DND-41 (cell line): ENCODE measurements at places on chromosomes 11 and 22.

DNA sequence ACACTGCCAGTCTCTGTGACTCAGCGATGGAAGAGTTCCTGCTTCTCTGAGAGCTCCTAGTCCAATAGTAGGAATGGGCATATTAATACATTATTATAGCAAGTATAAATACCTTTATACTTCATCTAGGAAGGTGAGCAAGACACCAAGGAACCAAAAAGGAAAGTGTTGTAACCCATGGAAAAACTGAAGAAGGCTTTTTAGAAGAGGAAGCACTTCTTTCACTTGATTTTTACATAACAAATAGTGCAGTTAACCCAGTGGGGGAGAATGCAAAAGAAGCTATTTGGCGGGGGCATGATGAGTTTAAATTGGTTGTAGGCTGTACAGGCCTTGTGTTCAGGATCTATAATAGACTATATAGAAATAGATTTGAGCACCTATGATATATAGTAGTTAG lies 31.2 kb upstream of the C11orf87 start:
- no peak for DNase-seq

DNA sequence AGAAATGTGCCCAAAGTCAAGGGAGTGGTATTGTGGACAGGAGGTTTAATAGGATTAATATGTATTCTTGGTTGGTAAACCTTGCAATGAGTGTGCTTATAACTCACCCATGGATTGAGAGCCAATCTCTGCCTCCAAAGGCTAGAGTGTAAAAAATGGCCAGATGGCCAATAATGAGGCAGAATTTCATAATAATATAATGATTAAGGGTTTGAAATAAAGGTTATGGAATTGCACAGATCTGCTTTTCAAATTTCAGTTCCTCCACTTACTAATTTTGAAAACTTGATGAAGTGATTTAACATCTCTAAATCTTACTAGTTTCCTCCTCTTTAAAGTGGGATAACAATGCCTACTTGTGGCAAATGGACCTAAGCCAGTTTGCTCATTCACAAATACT lies 94.8 kb downstream of the BDNF start:
- no peak for DNase-seq

DNA sequence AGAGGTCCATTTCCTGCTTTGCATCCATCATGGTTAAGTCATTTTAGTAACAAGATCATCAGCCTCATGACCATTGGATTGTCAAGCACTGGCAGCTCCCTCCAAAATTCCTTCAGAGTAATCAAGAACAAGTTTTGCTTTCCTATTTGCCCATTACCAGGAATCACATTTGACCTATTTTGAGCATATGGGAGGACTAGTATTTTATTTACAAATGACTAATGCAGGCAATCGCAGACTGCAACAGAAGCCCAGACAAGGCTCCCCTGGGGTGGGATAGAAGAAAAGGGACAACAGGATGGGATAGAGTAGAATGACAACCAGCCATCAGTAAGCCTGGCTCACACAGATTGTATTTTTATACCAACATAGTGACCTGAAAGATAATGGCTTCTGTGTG lies 9.1 kb downstream of the MMP10 start:
- no peak for DNase-seq

DNA sequence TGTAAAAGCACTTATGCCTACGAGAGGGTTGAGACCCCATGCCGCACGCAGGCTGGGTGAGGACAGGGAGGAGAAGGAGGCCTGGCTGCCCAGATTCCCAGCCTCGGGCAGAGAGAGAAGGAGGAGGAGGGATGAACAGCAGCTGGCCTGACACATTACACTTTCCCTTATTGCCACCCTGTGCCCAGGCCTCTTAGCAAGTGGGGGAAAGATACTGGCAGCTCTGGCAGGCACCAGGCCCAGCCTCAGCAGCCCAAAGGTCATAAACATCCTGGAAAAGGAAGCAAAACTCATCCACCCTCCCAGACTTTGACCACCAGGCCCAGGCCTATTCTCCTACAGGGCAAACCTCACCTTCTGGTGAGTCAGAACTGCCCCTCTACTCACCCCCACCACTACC lies 4.7 kb downstream of the PLAAT3 start:
- DNase-seq: no peak

- peak; percentile 74 for DNase-seq
Observed at GRCh38 chr22:22710719-22711531, 66.5 kb downstream of the GGTLC2 start.

GRCh38 chr11:9617940-9618339 lies 44.5 kb downstream of the WEE1 start:
- DNase-seq: no peak

- DNase-seq: no peak
Observed at GRCh38 chr11:108975641-108976071, 310.8 kb downstream of the DDX10 start.

DNA sequence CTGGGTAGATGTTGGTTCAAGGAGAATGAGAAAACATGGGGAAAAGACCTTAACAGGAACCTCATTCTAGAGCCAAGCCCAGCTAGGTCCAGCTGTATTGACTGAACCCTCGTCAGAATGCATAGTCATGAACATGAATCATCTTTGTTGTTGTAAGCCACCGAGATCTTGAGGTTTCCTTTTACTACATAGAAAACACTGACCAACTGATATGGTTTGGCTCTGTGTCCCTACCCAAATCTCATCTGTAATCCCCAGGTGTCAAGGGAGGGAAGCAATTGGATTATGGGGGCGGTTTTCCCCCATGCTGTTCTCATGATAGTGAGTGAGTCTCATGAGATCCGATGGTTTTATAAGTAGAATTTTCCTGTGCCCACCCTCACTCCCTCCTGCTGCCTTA lies 19.4 kb upstream of the PHOX2A start:
- DNase-seq: no peak

DNA sequence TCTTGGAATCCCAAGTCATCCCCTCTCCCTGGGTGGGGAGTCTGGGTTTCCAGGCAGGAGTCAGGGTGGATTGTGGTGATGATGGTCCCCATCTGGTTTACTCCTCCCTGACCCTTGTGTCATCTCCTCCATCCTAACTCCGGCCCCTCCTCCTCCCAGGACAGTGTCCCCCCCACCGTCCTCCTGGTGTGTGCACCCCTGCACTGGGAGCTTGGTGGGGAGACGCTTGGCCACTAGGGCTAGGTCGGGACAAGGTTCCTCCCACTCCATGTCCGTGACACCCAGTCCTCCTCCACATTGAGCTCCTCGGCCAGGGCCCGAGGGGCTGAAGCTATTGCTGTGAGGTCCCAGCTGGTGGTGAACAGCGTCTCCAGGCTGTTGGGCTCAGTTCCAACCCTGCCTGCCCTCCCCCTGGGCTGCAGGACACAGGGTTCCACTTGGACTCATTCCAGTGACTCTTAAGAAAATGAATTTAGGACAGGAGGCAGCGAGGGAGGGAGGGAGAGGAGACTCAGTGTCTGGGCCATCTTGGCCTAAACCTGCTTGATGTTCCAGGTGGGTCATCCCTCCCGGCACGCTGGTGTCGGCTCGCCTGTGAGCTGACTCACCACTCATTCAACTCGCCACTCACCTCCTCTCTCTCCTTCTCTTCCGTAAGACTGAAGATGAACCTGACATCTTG lies 433.2 kb downstream of the TBC1D22A start:
- DNase-seq: no peak

DNA sequence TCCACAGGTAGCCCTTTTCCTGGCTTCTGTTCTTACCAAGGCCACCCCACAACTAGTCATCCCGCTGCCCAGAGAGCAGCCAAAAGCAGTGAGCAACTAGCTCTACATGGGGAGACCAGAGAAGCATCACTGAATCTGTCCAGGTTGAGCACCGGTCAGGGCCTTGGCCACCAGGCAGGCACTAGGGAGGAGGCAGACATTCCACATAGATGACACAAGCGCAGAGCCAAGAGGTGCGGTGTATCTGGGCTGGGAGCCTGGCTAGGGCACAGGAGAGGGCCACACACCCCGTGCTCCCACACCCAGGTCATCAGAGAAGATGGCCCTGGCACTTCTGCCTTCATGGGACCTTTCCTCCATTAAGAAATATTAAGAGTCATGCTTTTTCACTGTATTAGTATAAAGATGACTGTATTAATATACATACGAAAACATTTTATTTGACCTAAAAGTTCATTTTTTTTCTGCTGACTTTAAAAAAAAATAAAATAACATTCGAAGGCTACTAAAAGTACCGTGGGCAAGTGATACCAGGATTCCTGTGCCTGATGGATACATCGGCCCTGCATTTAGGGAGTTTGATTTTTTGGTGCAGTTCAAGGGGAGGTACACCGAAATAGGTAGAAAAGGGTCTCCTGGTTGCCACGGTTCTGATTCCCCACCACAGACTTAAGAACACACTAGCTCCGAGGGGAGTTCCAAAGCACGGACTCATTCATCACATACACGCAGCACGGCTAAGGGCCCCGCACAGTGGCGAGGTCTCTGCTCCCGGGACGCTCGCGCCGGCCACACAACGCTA lies 1.2 kb downstream of the DGCR2 start:
- DNase-seq: no peak

GRCh38 chr11:64810891-64811272 lies 531 bp upstream of the MEN1 start:
- no peak for DNase-seq

GRCh38 chr11:77589181-77589520 lies 602 bp upstream of the AQP11 start:
- no peak for DNase-seq

- DNase-seq: no peak
Observed at GRCh38 chr11:92111287-92111686, 113.3 kb upstream of the FAT3 start.

DNA sequence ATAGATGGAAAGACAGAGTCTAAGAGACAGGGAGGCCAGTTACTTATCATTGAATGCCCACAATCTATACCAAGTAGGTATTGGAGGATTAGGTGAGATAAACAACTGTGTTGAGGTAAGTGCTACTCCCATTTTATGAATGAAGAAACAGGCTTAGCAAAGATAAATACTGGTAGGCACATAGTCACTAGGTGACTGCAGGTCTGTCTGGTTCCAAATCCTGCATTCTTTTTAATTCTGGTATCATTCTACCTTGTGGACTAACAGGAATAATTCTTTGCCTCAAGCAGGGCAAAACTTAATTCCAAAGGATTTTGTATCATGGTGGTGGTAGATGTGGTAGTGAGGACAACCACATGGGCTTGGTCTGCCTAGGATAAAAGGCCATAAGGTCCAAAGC lies 28.4 kb downstream of the RNF169 start:
- no peak for DNase-seq

GRCh38 chr11:102592634-102593581 lies 32.2 kb downstream of the MMP20 start:
- no peak for DNase-seq

- DNase-seq: no peak
Observed at GRCh38 chr11:125312391-125312790, 147.8 kb downstream of the PKNOX2 start.

- peak; percentile 14 for DNase-seq
Observed at GRCh38 chr22:46393873-46394272, 58.4 kb downstream of the TRMU start.

DNA sequence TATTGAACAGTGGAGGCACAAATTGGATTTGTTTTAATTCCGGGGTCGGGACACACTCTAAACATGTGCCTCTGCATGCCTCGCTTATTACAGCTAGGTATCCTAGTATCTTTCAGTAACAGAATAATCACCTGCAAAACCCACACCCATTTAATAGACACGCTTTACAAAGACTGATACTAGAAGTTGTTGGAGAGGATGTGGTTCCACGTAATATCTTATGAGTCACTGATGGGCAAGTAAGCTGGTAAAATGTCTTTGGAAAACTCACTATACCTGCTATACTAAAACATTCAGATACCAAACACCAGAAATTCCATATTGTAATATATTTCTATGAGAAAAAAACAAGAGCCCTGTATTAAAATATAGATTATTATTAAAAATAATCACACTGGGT lies 84.0 kb downstream of the GGTLC2 start:
- no peak for DNase-seq

DNA sequence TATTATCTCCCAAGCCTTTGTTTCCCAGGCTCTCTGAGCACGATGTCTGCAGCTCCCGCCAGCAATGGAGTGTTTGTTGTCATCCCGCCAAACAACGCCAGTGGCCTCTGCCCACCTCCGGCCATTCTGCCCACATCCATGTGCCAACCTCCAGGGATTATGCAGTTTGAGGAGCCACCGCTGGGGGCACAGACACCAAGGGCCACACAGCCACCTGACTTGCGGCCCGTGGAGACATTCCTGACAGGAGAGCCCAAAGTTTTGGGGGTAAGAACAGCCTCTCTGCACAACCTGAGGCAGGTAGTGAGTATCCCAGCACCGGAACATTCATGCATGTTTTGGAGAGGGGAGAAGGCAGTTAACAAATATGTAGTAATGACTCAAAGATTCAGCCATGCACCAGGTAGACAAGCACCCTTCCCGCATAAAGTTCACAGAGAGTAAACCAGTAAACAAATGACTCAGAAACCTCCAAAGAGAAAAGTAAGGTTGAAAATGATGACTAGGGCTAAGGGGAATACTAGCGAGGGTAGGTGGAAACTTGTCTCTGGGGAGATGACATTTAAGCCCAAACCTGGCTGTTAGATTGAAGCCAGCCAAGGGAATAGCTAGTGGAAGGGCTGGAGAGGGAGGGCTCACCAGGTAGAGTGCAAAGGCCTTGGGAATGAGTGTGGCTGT lies 7.2 kb downstream of the MS4A15 start:
- DNase-seq: no peak

DNA sequence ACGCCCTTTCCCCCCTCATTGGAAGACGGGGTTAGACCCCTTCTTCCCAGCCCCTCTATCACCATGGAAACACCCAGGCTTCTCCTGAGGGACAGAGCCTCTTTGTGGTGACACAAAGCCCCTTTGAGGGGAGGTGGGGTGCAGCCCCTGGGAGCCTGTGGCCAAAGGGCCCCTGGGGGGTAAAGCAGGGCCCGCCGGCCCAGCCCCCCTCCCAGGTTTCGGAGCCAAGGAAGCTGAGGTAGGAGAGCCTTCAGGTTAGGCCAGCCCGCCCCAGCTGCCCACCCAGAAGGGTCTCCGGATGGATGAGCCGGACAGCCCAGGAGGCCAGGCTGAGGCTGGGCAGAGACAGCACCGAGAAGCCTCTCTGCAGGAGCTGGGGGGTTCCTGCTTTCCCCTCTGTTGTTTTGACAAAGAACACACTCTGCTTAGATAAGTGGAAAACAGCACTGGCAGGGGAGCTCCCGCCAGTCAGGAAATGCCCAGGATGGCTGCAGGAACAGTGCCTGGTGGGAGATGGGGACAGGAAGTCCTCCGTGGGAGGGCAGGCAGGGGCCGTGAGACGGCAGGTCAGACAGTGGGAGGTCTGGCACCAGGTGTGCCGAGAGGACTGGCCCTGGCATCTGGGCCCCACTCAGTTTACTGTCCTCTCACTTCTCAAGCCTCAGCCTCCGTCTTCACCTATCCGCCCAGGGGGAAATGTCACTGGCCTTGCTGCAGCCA lies 18.2 kb downstream of the ARVCF start:
- no peak for DNase-seq

GRCh38 chr11:110317516-110317932 lies 21.1 kb upstream of the RDX start:
- DNase-seq: no peak

DNA sequence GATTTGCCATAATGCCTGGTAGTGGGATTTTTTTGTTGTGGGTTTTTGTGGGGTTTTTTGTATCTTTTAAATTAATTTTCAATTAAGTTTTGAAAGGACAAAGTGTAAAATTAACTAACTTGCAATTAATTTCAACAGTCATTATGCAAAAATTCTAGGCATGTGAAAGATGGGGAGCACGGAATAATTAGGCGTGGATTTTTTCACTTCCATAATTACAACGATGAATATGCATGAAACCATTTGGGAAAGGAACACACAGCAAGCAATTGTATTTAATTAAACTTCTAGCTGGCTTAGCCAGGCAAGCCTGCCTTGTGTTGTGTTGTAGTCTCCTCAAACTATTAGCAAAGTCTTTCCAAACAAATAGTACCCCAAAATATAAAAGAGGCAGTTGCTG lies 87.8 kb downstream of the COMMD9 start:
- no peak for DNase-seq
